Activated CD8-positive, alpha-beta T cell treated with anti-CD3 and anti-CD28 coated beads, Interleukin-2, amount 10 ng/mL, durations not matched to agents 7 days and 5 days (primary cell): ENCODE measurements at places on chromosomes 3 and 15. TPM values are rescaled to one million over a fixed set of nuclear protein-coding genes. Genes with fewer than 3 reads are reported as not detected.

GRCh38 chr3:46541835-46542234 lies 24.3 kb downstream of the LRRC2 start:
- peaks cover 61% of the 10 kb centered on the region for H3K4me1 ChIP-seq
- no peak overlapping the region for H3K27ac ChIP-seq
- peaks cover 5% of the 10 kb centered on the region for H3K36me3 ChIP-seq
- no peaks in the 10 kb centered on the region for H3K27me3 ChIP-seq

DNA sequence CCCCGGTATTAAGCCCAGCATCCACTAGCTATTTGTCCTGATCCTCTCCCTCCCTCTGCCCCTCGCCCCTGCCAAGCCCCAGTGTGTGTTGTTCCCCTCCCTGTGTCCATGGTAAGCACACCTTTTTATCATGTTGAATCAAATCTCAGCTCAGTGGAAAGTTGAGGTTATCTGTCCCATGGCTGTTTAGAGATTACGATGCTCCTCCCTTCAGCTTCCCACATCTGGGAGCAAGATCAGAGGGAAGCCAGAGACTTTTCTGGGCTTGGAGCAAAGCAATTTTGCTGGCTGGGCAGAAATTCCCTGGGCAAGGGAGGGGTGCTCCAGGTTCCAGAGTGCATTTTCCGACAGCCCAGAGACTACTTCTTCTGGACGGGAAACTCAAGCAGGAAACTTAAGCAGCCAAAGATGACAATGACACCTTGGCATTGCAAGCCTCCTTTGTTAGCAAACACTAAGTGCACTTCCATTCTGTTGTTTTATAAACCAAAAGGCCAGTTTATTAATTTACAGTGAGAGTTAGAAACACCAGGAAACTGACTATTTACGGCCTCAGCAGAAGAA lies 104.5 kb downstream of the MESD start:
- DNase-seq: no peak
- no peak overlapping the region for H3K27ac ChIP-seq
- no peak overlapping the region for H3K4me3 ChIP-seq
- no peaks in the 10 kb centered on the region for H3K36me3 ChIP-seq
- peaks cover 10% of the 10 kb centered on the region for H3K4me1 ChIP-seq

DNA sequence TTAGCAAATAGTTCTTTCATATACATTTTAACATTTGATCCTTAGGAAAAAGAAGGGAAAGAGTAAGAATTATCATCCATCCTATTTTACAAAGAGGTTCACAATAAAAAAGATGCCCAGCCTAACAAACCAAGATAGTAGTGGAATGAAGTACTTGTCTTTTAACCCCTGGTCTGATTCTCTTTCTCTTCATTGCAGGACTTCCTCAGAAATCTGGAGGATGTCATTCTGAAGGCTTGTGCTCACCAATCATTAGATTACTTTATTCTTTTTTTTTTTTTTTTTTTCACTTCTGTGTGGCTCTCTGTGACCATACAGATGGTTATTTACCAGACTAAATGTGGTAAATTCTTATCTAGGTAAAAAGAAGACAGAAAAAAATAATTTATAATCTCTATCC lies 7.0 kb downstream of the HDGFL3 start:
- peaks cover 73% of the 10 kb centered on the region for H3K4me1 ChIP-seq
- no peak overlapping the region for H3K4me3 ChIP-seq
- H3K36me3 ChIP-seq: peaks cover 15% of the 10 kb centered on the region
- peak overlapping the region; percentile 41 for H3K27ac ChIP-seq
- peaks cover 4% of the 10 kb centered on the region for H3K27me3 ChIP-seq

DNA sequence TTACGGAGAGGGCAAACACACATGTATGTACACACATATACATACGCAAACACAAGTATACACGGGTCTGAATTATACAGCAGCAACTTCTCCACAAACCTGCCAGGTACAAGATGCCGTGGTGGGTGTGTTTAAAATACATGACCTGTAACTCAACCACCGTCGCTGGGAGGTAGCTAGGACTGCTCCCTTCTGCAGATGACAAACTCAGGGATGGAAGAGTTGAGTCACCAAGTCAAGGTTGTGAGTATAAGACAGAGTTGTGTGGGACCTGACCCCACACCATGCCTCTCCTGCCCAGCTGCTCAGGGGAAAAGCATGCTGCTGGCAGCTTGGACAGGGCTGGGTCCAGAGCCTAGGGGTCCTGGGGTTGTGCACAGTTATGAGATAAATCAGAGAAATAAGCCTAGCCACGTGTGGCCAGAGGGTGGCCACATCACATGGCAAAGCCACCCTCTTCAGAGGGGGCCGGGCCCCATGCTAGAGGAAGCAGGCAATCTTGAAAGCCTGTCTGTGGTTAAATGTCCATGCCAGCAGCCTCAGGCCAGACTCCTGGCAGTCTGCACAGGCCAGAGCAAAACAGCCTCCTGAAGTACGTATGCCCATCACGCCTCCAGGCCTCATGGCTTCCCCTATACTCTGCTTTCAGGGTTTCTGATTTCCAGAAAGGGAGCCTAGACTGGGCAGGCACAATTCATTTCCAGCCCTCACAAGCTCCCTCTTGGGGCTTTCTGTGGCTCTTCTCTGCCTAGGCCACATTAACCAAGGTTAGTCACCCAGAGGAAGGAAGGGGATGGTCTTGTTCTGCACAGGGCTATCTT lies 107.7 kb upstream of the RPL32 start:
- peak overlapping the region; percentile 60 for H3K27ac ChIP-seq
- peaks cover 11% of the 10 kb centered on the region for H3K36me3 ChIP-seq
- peak overlapping the region; percentile 31 for H3K4me3 ChIP-seq

DNA sequence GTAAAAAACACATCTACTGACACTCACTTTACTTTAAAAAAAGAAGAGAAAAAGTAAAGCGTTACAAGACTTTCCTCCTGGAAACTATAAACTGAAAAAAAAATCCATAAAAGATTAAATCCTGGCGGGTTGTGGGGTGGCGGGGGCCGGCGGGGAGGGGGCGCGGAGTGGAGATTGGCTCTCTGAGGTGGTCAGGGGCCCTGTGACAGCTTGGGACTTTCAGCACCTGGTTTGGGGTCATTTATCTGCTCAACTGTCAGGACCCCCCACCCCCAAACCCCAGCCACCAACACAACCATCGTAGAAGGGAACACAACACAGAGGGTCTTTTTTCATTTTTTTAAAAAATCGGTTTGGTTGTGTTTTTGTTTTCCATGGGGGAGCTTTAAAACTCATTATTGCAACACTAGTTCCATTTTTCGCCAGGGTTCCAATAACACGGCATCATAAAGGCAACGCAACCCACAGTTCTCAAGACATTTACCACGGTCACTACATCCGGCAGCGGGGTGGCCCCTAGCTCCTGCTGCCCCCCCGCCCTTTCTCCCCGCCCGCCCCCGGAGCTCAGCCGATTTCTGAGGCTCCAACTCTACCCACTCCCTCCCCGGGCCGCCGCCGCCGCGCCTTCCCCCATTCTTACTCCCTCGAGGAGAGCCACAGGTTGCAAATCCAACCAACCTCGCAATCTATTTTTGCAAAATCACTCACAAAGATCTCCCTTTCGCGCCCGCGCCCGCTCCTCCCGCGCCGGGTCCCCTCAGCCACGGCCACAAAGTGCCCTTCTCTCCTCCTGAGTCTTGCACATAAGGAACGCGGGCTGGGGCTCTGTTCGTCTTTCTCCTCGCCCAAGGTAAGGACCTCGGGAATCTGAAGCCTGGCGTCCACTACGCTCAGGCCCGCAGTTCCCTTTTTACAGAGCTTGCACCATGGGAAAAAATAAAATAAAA lies 1.8 kb downstream of the BCL6 start:
- H3K4me1 ChIP-seq: peaks cover 50% of the 10 kb centered on the region
- H3K27me3 ChIP-seq: no peaks in the 10 kb centered on the region
- peak overlapping the region; percentile 100 for H3K4me3 ChIP-seq
- DNase-seq: peak; percentile 74

GRCh38 chr3:42601896-42602581 lies 1.6 kb downstream of the NKTR start:
- peaks cover 41% of the 10 kb centered on the region for H3K36me3 ChIP-seq
- no peaks in the 10 kb centered on the region for H3K27me3 ChIP-seq

DNA sequence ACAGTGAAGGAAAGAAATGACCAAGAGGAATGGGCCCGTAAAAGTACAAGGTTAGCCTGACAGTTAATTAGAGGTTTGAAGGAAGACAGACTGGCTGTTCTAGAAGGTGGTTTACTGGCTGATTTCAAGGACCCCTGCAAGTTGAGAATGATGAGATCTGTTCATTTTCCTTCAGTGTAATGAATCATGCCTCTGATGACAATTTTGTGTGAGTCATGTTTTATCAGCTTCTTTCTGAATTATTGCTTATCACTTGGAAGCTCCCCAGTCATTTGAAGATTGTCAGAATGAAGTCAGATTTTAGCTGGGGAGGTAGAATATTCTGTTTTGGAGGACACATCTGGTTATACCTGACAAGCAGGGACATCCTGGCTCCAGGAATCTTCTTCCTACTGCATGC lies 50.6 kb downstream of the DRD3 start:
- no peak for DNase-seq
- no peaks in the 10 kb centered on the region for H3K36me3 ChIP-seq
- H3K27me3 ChIP-seq: peaks cover 3% of the 10 kb centered on the region
- H3K27ac ChIP-seq: no peak overlapping the region
- H3K4me1 ChIP-seq: no peaks in the 10 kb centered on the region

- no peak overlapping the region for H3K27ac ChIP-seq
- no peak for DNase-seq
- H3K4me1 ChIP-seq: no peaks in the 10 kb centered on the region
- peaks cover 10% of the 10 kb centered on the region for H3K27me3 ChIP-seq
These were observed 327.5 kb upstream of the UMPS start for GRCh38 chr3:124402791-124403190.

- no peak for DNase-seq
- H3K4me1 ChIP-seq: peaks cover 37% of the 10 kb centered on the region
- H3K27me3 ChIP-seq: peaks cover 3% of the 10 kb centered on the region
- H3K4me3 ChIP-seq: no peak overlapping the region
- peaks cover 7% of the 10 kb centered on the region for H3K36me3 ChIP-seq
These were observed 2.2 kb downstream of the INAFM2 start for GRCh38 chr15:40325700-40326099.

DNA sequence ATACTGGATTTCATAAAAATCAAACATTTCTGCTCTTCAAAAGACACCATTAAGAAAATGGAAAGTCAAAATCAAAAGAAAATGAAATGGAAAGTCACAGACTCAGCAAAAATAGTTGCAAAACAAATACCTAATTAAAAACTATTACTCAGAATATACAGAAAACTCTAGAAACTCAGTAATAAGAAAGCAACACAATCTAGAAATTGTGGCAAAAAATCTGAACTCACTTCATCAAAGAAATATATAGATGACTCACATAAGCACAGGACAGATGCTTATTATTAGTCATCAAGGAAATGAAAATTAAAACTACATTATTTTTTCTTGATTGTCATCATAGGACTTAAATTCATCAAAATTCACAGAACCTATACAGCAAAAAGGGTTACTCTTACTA lies 430.0 kb downstream of the SHQ1 start:
- H3K36me3 ChIP-seq: peaks cover 39% of the 10 kb centered on the region
- H3K27me3 ChIP-seq: no peaks in the 10 kb centered on the region
- DNase-seq: no peak
- peaks cover 10% of the 10 kb centered on the region for H3K4me1 ChIP-seq
- H3K27ac ChIP-seq: no peak overlapping the region

- H3K27me3 ChIP-seq: no peaks in the 10 kb centered on the region
- peaks cover 90% of the 10 kb centered on the region for H3K4me1 ChIP-seq
- peaks cover 89% of the 10 kb centered on the region for H3K36me3 ChIP-seq
- no peak overlapping the region for H3K4me3 ChIP-seq
- no peak for DNase-seq
These were observed 19.9 kb downstream of the FYCO1 start for GRCh38 chr3:45975686-45976085.

DNA sequence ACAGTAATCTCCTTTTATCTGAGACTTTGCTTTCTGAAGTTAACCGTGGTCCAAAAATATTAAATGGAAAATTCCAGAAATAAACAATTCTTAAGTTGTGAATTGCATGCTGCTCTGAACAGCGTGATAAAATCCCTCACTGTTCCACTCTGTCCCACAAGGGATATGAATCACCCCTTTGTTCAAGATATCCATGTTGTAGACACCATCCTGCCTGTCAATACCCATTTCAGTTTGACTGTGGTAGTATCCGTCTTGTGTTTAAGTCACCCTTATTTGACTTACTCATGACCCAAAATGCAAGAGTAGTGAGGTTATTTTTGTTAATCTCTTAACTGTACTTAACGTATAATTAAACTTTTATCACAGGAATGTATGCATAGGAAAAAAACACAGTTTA lies 435.0 kb downstream of the SHQ1 start:
- DNase-seq: no peak
- H3K27me3 ChIP-seq: no peaks in the 10 kb centered on the region
- H3K36me3 ChIP-seq: peaks cover 18% of the 10 kb centered on the region
- H3K4me3 ChIP-seq: no peak overlapping the region
- peaks cover 38% of the 10 kb centered on the region for H3K4me1 ChIP-seq

MYZAP gene
- not detected for total RNA-seq

C3orf49 gene
- total RNA-seq: not detected

NMD3 gene
- total RNA-seq: 43.4 TPM

RBM15B gene
- 30.7 TPM for total RNA-seq

MED12L gene
- total RNA-seq: 0.79 TPM

COL6A5 gene
- total RNA-seq: not detected

LTF gene
- not detected for total RNA-seq
